ENCODE measurements at places on chromosomes 1 and 21. TPM values are rescaled to one million over a fixed set of nuclear protein-coding genes. Genes with fewer than 3 reads are reported as not detected.

MPZ gene
- 1.3 TPM for total RNA-seq

LINGO4 gene
- total RNA-seq = not detected

C4BPA gene
- total RNA-seq = 0.67 TPM

TNN gene
- total RNA-seq = under 0.01 TPM

NOS1AP gene
- 12.7 TPM for total RNA-seq

MAGI3 gene
- 28.2 TPM for total RNA-seq

SELENBP1 gene
- 24.2 TPM for total RNA-seq

FAM131C gene
- total RNA-seq = 1.6 TPM

DNA sequence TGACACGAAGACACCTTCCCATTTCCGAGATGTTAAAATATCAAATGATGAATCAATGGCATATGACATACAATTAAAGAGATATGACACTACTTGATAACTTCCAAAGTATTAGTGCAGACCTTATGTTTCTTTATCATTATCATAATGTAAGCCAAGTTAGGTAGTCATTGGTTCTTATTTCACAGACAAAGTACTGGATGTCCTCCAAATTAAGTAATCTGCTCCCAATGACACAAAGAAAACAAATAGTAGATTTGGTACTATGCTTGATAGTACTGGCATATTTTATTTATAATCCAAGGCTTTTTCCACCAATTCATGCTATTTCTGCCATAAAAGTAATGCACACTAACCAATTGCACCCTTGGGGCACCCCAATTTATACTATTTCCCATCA is 11.9 kb upstream of the NRIP1 start:
- H3K27me3 ChIP-seq = no peaks in the 10 kb centered on the region
- DNase-seq = no peak
- no peaks in the 10 kb centered on the region for H3K36me3 ChIP-seq
- H3K27ac ChIP-seq = no peak overlapping the region
- H3K4me3 ChIP-seq = no peak overlapping the region

GRCh38 chr1:37605061-37605650 is 9.4 kb upstream of the GNL2 start:
- no peak overlapping the region for H3K4me3 ChIP-seq
- H3K4me1 ChIP-seq = no peaks in the 10 kb centered on the region
- no peak for DNase-seq
- H3K36me3 ChIP-seq = no peaks in the 10 kb centered on the region

DNA sequence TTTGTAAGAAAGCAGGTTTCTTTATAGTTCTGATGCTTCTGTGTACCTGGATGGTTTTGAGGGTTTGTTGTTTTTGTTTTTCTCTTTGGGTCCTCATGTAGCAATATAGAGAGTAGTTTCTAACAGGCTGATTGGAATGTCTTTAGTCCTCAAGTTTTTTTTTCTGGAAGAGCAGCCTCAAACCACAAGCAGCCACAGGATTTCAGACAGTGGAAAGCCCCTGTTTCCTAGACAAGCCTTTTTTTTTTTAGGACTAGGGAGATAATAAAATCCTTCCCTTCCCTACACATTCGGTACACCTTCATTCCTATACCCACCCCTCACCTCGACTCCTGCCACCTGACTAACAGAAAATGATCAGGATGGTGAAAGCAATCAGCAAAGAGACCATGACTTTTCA is 47.6 kb downstream of the ACP6 start:
- H3K27ac ChIP-seq = no peak overlapping the region
- peaks cover 5% of the 10 kb centered on the region for H3K4me1 ChIP-seq
- no peaks in the 10 kb centered on the region for H3K36me3 ChIP-seq

DNA sequence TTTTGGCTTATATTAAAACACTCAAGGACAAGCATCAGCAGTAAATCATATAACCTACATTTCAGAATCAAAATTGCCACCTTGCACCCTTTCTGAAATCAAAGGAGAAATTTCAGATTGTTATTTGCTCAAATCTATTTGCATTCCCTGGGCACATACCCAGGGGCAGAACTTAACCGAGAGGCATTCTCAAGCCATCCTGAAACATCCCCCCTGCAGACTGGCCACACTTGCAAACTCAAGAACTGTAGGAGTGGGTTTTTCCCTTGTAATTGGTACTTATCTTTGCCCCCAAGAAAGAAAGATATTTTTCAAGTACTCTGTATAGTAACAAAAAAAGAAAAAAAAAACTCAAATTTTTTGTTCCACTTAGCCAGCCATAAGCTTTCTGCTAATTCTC is 213.6 kb upstream of the ESRRG start:
- no peak overlapping the region for H3K27ac ChIP-seq
- H3K27me3 ChIP-seq = no peaks in the 10 kb centered on the region
- H3K36me3 ChIP-seq = no peaks in the 10 kb centered on the region
- DNase-seq = no peak
- no peak overlapping the region for H3K4me3 ChIP-seq

GRCh38 chr1:234887016-234887900 is 241.4 kb downstream of the TOMM20 start:
- no peaks in the 10 kb centered on the region for H3K27me3 ChIP-seq
- H3K4me1 ChIP-seq = peaks cover 9% of the 10 kb centered on the region
- no peak for DNase-seq
- peak overlapping the region; percentile 54 for H3K27ac ChIP-seq
- no peak overlapping the region for H3K4me3 ChIP-seq

- H3K27me3 ChIP-seq = no peaks in the 10 kb centered on the region
- H3K36me3 ChIP-seq = no peaks in the 10 kb centered on the region
- no peak for DNase-seq
Observed at GRCh38 chr1:222464841-222465210, 83.1 kb downstream of the HHIPL2 start.

GRCh38 chr1:224791362-224791941 is 138.0 kb upstream of the DNAH14 start:
- no peak overlapping the region for H3K27ac ChIP-seq
- no peak overlapping the region for H3K4me3 ChIP-seq
- no peak for DNase-seq
- no peaks in the 10 kb centered on the region for H3K36me3 ChIP-seq
- no peaks in the 10 kb centered on the region for H3K27me3 ChIP-seq

- H3K4me3 ChIP-seq = no peak overlapping the region
- no peaks in the 10 kb centered on the region for H3K4me1 ChIP-seq
- no peaks in the 10 kb centered on the region for H3K36me3 ChIP-seq
- no peak for DNase-seq
Observed at GRCh38 chr1:84862810-84863251, 30.2 kb downstream of the LPAR3 start.

- no peaks in the 10 kb centered on the region for H3K27me3 ChIP-seq
- no peaks in the 10 kb centered on the region for H3K36me3 ChIP-seq
- no peak overlapping the region for H3K4me3 ChIP-seq
- DNase-seq = no peak
Observed at GRCh38 chr21:39938086-39938625, 70.9 kb downstream of the PCP4 start.

DNA sequence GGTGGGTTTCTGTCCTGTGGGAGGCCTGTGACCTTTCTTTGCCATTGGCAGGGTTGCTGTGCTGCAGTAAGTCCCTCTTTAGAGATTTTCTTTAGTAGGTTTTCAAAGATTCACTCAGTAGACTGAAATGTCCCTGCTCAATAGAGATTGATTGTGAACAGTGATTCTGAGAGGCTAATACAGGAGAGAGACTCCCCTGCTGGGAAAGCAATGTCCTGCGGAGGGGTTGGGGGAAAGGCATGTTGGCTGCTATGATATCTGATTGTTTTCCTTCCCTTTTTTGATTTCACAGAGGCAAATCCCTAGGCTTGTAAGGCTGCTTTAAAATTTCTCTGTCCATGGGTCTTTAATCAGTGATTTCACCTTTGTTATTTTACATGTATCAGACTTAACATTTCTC is 589.9 kb downstream of the ADGRL2 start:
- no peak for DNase-seq
- no peaks in the 10 kb centered on the region for H3K36me3 ChIP-seq
- no peaks in the 10 kb centered on the region for H3K4me1 ChIP-seq
- no peaks in the 10 kb centered on the region for H3K27me3 ChIP-seq
- no peak overlapping the region for H3K27ac ChIP-seq

- no peak overlapping the region for H3K27ac ChIP-seq
- no peak overlapping the region for H3K4me3 ChIP-seq
- no peaks in the 10 kb centered on the region for H3K27me3 ChIP-seq
- H3K4me1 ChIP-seq = no peaks in the 10 kb centered on the region
- no peaks in the 10 kb centered on the region for H3K36me3 ChIP-seq
Observed at GRCh38 chr1:67880056-67880601, 46.9 kb upstream of the GNG12 start.

DNA sequence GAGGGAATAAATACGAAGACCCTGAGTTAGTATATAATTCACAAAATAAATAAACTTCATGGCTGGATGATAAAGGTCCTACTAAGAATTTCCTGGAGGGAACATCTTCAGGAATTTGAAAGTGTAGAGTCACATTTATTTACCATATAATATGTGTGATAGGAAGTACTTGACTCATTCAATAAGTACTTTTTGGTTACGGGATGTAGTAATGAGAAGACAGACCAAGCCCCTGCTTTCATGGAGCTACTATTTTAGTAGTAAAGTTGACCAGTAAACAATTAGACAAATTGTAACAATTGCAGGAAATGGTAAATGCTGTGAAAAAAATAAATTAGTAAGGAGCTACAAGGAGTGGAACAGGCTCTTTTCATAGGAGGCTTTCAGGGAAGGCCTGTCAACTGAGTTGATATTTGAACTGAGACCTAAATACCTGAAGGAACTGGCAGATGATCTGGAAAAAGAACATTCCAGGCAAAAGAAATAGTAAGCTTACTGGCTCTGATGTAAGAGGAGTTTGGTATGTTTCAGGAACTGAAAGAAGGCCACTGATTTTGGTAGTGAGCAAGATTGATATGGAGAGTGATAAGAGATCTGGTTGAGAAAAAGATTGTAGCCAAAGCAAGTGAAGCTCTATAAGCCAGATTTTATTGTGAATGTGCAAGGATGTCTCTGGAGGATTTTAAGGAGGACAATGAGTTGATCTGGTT is 36.2 kb downstream of the CAMSAP2 start:
- no peak for DNase-seq
- no peak overlapping the region for H3K4me3 ChIP-seq
- H3K36me3 ChIP-seq = no peaks in the 10 kb centered on the region
- H3K27me3 ChIP-seq = no peaks in the 10 kb centered on the region
- peaks cover 21% of the 10 kb centered on the region for H3K4me1 ChIP-seq

- no peak overlapping the region for H3K4me3 ChIP-seq
- H3K27me3 ChIP-seq = no peaks in the 10 kb centered on the region
- peak overlapping the region; percentile 72 for H3K27ac ChIP-seq
- no peak for DNase-seq
- peaks cover 4% of the 10 kb centered on the region for H3K4me1 ChIP-seq
Observed at GRCh38 chr21:46025113-46025770, 43.7 kb downstream of the COL6A1 start.

DNA sequence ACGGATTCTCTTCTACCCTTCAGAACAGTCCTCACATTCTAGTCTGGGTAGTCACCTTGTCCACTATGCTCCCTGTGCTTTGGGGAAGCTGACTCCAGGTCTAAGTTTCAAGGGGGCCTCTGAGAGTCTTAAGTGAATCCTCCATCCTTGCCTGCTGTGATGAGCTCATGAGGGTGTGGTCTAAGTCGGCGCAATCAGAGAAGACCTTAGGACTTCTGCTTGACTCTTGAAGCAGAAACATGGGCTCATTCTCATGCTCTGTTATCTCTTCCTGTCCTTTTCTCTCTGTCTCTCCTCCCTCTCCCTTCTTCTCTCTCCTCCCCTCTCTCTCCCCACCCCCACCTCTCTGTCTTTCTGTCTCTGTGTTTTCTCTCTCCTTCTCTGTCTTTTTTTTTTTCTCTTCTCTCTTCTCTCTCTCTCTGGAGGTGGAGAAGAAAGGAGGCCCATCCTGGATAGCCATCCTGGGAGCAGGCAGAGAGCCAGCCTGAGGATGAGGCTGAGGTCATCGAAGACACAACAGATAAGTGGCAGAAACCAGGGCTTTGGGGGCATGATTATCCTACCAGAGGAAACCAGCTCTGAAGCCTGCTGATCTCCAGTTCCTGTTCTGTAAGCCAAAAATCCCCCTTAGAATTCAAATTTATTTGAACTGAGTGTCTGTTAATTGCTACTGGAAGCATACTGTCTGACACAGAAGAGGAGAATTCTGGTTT is 245.6 kb downstream of the SIPA1L2 start:
- H3K4me3 ChIP-seq = no peak overlapping the region
- peaks cover 9% of the 10 kb centered on the region for H3K4me1 ChIP-seq
- H3K27ac ChIP-seq = peak overlapping the region; percentile 77

DNA sequence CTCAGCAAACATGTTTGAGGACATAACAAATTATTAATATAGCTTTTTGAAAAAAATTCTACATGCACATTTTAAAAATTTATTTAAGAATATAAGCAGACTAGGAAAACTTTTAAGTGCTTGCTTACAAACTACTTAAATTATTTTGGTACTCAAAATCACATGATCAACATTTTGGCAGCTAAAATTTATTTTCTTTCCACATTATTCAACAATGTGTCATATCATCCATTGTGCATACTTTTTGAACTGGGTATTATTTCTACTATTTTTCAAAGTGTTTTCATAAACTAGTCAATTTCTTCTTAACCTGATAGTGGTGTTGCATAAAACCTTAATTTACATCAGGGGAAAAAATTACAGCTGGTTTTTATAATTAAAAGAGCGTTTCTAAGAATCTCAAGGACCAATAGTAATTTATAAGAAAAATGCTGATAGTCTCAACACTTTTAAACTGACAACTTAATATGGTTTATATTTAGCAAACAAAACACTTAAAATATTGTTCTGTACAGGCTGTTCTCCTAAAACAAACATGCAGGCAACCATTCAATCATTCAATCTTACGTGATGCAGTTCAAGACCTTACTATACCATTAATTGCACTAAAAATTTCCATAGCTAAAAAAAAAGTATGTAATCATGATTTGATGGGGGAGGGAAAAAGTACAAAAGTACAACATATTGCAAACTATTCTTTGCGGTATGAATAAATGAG is 105.0 kb downstream of the GPATCH2 start:
- H3K4me1 ChIP-seq = no peaks in the 10 kb centered on the region
- H3K36me3 ChIP-seq = no peaks in the 10 kb centered on the region
- H3K27me3 ChIP-seq = no peaks in the 10 kb centered on the region
- DNase-seq = no peak
- no peak overlapping the region for H3K27ac ChIP-seq

DNA sequence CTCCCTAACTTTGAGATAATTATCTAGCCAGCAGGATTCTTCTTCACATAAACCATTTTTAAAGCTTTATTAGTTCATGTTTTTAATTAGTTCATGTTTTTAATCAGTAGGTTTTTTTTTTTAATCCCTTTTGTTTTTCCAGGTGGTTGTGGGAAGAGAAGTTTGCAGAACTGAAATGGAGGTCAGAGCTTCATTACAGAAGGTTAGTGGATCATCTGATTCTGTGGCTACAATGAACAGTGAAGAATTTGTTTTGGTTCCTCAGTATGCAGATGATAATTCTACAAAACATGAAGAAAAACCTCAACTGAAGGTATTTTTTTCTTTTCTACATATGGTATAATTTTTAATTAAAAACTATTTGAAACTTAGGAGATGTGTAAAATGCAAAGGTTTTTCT is 59.7 kb downstream of the RABGAP1L start:
- no peak overlapping the region for H3K27ac ChIP-seq
- H3K4me1 ChIP-seq = no peaks in the 10 kb centered on the region
- no peaks in the 10 kb centered on the region for H3K36me3 ChIP-seq
- H3K4me3 ChIP-seq = no peak overlapping the region
- no peaks in the 10 kb centered on the region for H3K27me3 ChIP-seq
- no peak for DNase-seq

- H3K27me3 ChIP-seq = no peaks in the 10 kb centered on the region
- no peak overlapping the region for H3K27ac ChIP-seq
- no peak overlapping the region for H3K4me3 ChIP-seq
- no peaks in the 10 kb centered on the region for H3K4me1 ChIP-seq
- H3K36me3 ChIP-seq = no peaks in the 10 kb centered on the region
- DNase-seq = no peak
Observed at GRCh38 chr1:45876000-45876617, 72.7 kb downstream of the MAST2 start.

Data from esophagus squamous epithelium (tissue), 5 donors.